ENCODE measurements at places on chromosomes 11 and 22.

GRCh38 chr11:76025068-76025467 is 181.2 kb downstream of the WNT11 start:
- H3K36me3 ChIP-seq: peaks cover 9% of the 10 kb centered on the region
- H3K4me3 ChIP-seq: no peak overlapping the region
- no peaks in the 10 kb centered on the region for H3K27me3 ChIP-seq

GRCh38 chr11:118911113-118911879 is 14.4 kb downstream of the BCL9L start:
- H3K36me3 ChIP-seq: peaks cover 36% of the 10 kb centered on the region
- H3K27ac ChIP-seq: peak overlapping the region; percentile 100
- no peaks in the 10 kb centered on the region for H3K27me3 ChIP-seq
- DNase-seq: peak; percentile 68

GRCh38 chr22:46129390-46130041 is 20.8 kb upstream of the PPARA start:
- no peaks in the 10 kb centered on the region for H3K36me3 ChIP-seq
- H3K4me3 ChIP-seq: no peak overlapping the region
- H3K27ac ChIP-seq: no peak overlapping the region
- no peaks in the 10 kb centered on the region for H3K4me1 ChIP-seq

- H3K4me1 ChIP-seq: no peaks in the 10 kb centered on the region
- H3K4me3 ChIP-seq: no peak overlapping the region
- H3K27me3 ChIP-seq: no peaks in the 10 kb centered on the region
- no peaks in the 10 kb centered on the region for H3K36me3 ChIP-seq
These were observed 81.7 kb upstream of the FAM181B start for GRCh38 chr11:82815406-82815805.

- peaks cover 96% of the 10 kb centered on the region for H3K36me3 ChIP-seq
- peak; percentile 99 for DNase-seq
- peaks cover 40% of the 10 kb centered on the region for H3K4me1 ChIP-seq
- no peak overlapping the region for H3K4me3 ChIP-seq
These were observed 18.8 kb downstream of the CSNK1E start for GRCh38 chr22:38298312-38299005.

DNA sequence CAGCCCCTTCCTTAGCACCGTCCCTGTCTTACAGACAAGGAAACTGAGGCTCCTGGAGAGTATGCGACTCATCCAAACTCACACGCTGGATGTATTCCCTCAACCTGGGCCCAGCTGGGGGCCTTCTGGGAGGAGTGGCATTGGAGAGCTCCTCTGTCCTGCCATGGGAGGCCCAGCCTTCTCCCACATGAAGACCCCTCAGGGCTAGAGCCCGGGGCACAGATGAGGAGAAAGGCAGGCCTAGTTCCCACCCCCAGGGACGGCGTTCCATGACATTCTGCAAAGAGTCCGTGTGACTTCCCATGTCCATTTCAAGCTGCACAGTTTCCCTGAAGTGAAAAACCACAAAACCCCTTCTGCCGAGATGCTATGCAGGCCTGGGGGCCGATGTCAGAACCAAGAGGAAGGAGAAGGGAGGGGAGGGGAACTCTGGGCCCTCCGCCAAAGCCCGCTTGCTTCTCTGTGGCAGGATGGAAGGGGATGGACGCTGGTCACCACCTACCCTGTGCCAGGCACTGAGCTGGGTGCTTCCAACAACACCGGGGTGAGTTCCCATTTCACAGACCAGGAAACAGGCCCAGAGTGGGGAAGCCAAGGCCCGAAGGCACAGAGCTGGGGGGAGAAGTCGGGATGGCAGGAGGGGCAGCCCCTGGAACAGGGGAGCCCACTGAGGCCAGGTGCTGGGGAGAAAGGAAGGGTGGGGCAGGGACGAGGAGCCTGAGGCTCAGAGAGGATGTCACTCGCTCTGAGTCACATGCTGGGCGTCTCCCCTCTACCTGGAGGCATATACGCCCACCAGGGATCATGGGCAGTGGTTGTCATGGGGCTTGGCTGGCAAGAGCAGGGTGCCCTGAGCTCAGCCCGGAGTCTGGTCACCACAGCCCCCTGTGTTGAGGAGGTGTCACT is 15.7 kb downstream of the RAC2 start:
- no peak overlapping the region for H3K4me3 ChIP-seq
- peak overlapping the region; percentile 74 for H3K27ac ChIP-seq
- DNase-seq: peak; percentile 61
- no peaks in the 10 kb centered on the region for H3K27me3 ChIP-seq
- peaks cover 35% of the 10 kb centered on the region for H3K36me3 ChIP-seq

- H3K27me3 ChIP-seq: no peaks in the 10 kb centered on the region
- no peaks in the 10 kb centered on the region for H3K36me3 ChIP-seq
- DNase-seq: no peak
- no peaks in the 10 kb centered on the region for H3K4me1 ChIP-seq
- H3K27ac ChIP-seq: no peak overlapping the region
These were observed 224.5 kb downstream of the BUD13 start for GRCh38 chr11:116548256-116548655.

GRCh38 chr11:36131721-36132397 is 157.4 kb downstream of the COMMD9 start:
- H3K4me3 ChIP-seq: no peak overlapping the region
- no peaks in the 10 kb centered on the region for H3K27me3 ChIP-seq
- H3K36me3 ChIP-seq: no peaks in the 10 kb centered on the region
- H3K4me1 ChIP-seq: no peaks in the 10 kb centered on the region

GRCh38 chr22:49022816-49023160 is 804.9 kb downstream of the BRD1 start:
- H3K4me3 ChIP-seq: no peak overlapping the region
- peak; percentile 34 for DNase-seq
- no peaks in the 10 kb centered on the region for H3K4me1 ChIP-seq

DNA sequence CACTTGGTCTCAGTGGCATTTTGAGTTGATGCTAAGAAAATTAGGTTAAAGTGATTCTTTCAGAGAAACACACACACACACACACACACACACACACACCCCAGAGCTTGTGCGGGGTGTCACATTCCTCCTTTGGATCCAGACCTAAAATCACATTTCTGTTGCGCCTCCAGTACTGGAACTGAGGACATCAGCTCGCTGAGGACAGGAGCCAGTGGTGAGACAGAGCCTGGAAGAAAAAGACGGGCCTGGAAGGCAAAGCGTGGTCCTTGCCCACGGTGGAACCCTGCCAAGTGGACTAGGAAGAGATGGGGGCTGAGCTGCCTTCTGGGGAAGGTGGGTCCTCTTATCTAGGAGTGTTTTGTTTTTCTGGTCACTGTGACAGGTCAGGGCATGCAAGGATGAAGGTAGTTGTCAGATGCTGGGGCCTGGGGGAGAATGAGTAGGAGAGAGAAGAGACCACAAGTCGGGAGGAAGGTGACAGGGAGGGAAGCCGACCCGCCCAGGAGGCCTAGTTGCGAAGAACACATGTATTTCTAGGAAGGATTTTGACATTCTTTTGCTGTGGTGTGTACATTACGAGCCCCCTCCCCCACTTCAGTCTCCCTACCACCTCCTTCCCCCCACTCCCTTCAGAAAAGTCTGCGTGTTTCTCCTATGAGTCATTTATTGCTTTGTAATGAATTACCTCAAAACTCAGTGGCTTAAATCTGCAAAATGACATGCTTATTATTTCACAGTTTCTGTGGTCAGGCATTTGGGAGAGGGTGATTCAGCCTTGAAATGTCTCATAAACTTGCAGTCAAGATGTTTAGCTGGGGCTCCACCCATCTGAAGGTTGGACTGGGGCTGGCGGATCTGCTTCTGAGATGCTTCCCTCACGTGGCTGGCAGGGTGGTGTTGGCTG is 4.8 kb upstream of the ELFN2 start:
- no peak overlapping the region for H3K4me3 ChIP-seq
- no peaks in the 10 kb centered on the region for H3K36me3 ChIP-seq
- peak overlapping the region; percentile 97 for H3K27ac ChIP-seq

GRCh38 chr11:64088162-64089026 is 52.7 kb downstream of the FLRT1 start:
- no peak for DNase-seq
- no peaks in the 10 kb centered on the region for H3K27me3 ChIP-seq

DNA sequence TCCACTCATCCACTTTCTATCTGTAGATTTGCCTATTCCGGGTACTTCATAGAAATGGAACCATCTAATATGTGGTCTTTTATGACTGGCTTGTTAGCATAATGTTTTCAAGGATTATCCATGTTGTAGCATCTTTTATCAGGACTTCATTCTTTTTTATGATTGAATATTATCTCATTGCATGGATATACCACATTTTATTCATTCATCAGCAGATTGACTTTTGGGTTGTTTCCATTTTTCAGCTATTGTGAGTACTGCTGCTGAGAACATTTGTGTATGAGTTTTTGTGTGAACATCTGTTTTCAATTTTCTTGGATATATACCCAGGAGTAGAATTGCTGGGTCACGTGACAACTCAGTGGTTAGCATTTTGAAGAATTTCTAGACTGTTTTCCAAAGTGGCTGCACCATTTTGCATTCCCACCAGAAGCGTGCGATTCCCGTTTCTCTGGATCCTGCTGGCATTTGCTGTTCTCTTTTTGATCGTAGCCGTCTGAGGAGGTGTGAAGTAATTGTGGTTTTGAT is 8.9 kb downstream of the DERL3 start:
- no peaks in the 10 kb centered on the region for H3K27me3 ChIP-seq
- H3K27ac ChIP-seq: no peak overlapping the region
- no peak overlapping the region for H3K4me3 ChIP-seq
- DNase-seq: no peak
- peaks cover 64% of the 10 kb centered on the region for H3K36me3 ChIP-seq

- H3K36me3 ChIP-seq: peaks cover 26% of the 10 kb centered on the region
- peak within 1 kb of the TSS; percentile 83 for H3K27ac ChIP-seq
- DNase-seq: peak; percentile 96
- peaks cover 4% of the 10 kb centered on the region for H3K4me1 ChIP-seq
- no peaks in the 10 kb centered on the region for H3K27me3 ChIP-seq
These were observed at the start of gene DPAGT1 for GRCh38 chr11:119101759-119102423. TSS of gene DPAGT1 (minus strand) at chr11:119101853. CDS start at chr11:119101655, 198 bp downstream.

- DNase-seq: no peak
- no peaks in the 10 kb centered on the region for H3K36me3 ChIP-seq
- H3K27me3 ChIP-seq: no peaks in the 10 kb centered on the region
These were observed 28.3 kb downstream of the SLC1A2 start for GRCh38 chr11:35390737-35391682.

DNA sequence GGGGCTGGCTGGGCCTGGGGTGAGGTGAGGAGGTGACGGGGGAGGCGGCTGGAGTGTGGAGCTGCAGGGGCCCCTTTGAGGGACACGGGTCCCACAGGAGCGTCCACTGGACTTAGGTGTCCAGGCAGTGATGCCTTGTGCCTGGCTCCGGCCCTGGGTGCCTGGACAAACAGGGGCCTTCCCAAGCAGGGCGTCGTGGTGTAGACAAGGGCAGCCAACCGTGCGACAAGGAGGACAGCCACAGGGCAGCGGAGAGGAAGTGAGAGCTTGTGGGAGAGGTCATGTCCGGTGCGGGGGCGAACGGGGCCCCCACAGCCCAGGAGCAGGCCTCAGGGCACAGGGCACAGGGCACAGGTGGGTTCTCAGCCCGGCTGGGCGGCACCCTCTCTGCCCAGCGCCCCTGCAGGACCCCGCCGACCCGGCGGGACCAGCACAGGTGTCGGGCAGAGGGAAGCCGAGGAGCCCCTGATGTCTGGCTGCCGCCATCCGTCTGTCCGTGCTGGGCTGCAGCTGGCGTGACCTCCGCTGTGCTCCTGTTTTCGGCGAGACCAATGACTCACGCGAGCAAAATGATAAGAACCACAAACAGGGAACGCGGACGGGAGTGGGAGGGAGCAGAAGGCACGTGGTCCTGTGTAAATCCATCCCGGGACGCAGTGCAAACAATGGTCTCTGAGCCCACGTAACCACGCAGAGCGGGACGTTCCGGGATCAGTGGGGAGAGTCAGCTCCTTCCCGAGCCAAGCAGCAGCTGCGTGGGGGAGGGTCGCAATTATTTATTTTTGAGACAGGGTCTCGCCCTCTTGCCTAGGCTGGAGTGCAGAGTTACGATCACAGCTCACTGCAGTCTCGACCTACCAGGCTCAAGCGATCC is 49.1 kb upstream of the A4GALT start:
- DNase-seq: no peak
- H3K4me3 ChIP-seq: no peak overlapping the region
- no peak overlapping the region for H3K27ac ChIP-seq
- H3K27me3 ChIP-seq: no peaks in the 10 kb centered on the region
- H3K36me3 ChIP-seq: no peaks in the 10 kb centered on the region

DNA sequence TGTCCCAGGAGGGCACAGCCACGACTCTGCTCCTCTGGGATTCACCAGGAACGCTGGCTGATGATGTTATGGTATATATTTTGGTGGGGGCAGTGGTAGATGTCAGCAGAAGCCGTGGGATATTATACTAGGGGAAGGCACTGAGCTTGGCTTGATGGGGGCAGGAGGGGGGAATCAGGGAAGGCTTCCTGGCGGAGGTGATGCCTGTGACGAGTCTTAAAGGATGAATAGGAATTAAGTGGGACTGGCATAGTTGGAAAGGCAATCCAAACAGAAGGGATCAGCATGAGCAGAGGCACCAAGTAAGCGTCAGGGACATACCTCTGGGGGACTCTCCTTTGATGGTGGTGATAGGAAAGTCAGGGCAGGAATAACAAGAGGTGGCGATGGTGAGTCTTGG is 47.6 kb downstream of the TP53I11 start:
- H3K27me3 ChIP-seq: no peaks in the 10 kb centered on the region
- no peak overlapping the region for H3K4me3 ChIP-seq
- H3K27ac ChIP-seq: no peak overlapping the region
- H3K4me1 ChIP-seq: no peaks in the 10 kb centered on the region
- DNase-seq: no peak

DNA sequence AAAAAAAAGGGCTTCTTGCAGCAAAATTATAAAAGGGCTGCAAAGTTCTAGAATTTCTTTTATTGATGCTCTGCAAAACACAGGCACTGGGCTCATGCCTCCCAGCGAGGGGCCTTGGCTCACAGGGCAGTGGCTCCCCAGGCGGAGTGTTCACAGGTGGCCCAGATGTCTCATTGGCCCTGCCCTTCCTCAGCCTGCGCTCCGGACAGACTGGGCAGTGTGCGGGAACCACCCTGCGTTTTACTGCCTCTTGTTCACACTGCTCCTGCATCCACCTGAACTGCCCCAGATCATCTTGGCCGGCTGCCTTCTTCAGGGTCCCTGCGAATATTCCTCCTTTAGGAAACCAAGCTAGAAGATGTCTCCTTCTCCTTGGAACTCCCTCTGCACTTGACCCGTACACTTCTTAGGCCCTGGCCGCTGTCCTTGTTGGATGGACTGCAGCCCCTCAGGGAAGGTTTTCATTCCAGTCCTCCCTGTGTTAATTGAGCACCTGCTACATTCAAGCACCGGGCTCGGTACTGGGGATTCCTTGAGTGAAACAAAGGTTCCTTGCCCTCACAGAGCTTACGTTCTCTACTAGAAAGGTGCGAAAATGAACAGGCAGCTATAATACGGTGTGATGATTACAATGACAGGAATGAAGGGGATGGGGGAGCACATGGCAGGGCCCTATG is 4.5 kb downstream of the TUBA8 start:
- no peaks in the 10 kb centered on the region for H3K36me3 ChIP-seq
- H3K27me3 ChIP-seq: peaks cover 15% of the 10 kb centered on the region

GRCh38 chr11:60164550-60165075 is 18.3 kb downstream of the MS4A6A start:
- peaks cover 3% of the 10 kb centered on the region for H3K4me1 ChIP-seq
- no peak overlapping the region for H3K27ac ChIP-seq
- no peak for DNase-seq
- no peaks in the 10 kb centered on the region for H3K36me3 ChIP-seq
- H3K27me3 ChIP-seq: no peaks in the 10 kb centered on the region
